WERI-Rb-1 (cell line): ENCODE measurements at places on chromosomes 3 and 15.

DNA sequence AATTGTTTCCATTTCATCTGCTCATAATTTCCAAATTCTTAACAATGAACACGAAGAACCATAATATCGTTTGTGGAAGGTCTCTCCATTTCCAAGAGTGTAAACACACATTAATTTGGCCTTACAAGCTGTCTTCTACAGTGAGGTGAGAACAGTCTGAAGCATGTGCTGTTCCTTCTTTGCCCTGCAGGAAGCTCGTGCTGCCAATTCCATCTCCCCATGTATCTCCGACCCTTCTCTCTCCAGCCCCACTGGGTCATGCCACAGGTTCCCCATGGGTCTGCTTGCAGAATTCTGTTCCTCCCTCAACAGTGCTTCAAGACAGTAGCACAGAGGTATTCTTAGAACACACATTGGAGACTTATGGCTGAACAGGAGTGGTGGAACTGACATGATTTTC is 70.5 kb downstream of the CHSY1 start:
- no peak for DNase-seq

DNA sequence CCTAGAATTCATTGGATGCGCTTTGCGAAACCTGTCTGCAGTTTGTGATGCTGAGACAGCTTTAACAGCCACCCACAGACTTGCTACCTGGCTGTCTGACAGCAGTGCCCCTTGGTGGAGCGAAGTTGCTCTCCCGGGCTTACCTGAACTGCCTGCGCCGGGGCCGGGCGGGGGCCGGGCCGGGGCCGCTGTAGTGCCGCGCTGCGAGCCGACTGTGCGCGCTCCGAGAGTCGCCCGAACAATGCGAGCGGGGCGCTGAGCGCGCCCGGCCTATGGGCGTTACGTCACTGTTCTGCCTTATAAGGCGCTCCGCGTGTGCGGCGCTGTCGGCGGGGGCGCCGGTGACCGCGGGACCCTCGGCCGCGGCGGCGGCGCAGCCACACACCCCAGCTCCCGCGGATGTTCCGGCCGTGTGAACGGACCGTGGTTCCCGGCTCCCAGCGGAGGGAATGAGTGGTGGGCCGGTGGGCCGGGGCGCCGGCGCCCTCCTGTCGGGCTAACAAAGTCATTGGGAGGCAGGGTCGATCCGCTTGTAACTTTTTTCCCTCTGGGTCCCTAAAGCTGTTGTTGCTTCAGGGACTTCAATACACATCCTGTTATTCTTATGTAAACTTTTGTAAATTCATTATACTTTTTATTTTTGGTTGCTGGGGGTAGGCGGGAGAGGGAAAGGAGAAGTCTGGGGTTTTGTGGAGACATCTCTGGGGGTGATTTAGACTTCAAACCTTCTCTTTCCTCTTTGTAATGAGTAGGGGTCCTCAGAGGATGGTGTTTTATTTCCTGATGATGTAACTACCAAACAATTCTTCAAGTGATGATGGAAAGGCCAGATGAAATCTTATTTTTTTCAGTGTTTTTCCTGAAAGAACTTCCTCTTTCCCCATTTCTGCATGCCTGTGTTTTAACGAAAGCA is 58.5 kb downstream of the CMSS1 start:
- peak; percentile 82 for DNase-seq

GRCh38 chr15:72925661-72926060 is 126.6 kb upstream of the NEO1 start:
- DNase-seq: no peak

GRCh38 chr15:75431682-75432081 is 19.8 kb downstream of the SIN3A start:
- DNase-seq: no peak

DNA sequence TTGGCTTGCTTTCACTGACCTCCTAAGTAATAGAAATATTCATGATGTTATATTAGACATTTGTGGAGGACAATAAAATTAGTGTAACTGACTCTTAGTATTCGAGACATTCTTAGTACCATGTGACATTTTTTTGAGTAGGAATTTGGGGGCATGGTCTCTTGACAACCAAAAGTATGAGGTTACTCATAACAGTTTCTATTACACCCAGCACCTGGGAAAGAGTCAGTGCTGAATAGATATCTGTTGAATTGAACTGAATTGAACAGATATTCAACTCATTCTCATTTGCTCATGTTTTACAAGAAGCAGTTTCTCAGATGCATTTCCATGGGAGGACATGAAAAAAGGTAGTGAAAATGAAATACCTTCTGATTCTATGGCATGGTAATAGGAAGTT is 84.4 kb downstream of the CMSS1 start:
- no peak for DNase-seq

DNA sequence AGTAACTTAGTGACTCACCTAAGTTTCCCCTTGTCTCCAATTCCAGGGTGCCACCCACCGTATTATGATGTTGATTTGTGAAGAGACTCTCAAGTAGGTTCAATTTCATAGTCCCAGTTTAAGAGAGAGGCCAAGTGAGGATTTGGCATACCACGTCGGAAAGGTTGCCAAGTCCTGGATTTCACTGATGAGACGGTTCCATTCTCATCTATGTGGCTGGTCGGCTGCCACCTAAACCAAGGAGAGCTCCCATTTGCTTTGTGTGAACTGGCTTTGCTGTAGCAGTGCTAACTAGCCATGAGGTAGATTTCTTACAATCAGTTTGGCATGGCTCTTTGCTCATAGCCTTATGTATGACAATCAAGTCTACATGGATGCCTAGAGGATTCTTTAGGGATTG is 653.6 kb downstream of the NLGN1 start:
- DNase-seq: no peak

GRCh38 chr3:155651489-155652218 is 93.2 kb downstream of the PLCH1 start:
- DNase-seq: no peak

DNA sequence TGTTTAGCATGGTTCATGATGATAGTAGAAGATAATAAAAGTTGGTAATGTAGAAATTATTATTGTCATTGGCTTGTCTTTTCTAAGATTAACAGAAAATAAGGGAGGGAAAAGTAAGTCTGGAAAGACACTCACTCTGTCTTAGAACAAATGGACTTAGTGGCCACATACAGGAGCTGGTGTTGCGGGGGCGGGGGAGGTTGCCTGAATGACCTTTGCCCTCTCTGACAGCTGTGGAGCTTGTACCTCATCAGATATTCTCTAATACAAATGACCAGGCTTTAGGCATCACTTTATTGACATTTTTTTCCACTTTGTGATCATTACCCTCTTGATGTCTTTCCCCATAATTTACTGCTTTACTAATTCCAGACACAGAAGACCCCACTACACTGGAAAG is 5.9 kb downstream of the TAGLN3 start:
- DNase-seq: no peak

DNA sequence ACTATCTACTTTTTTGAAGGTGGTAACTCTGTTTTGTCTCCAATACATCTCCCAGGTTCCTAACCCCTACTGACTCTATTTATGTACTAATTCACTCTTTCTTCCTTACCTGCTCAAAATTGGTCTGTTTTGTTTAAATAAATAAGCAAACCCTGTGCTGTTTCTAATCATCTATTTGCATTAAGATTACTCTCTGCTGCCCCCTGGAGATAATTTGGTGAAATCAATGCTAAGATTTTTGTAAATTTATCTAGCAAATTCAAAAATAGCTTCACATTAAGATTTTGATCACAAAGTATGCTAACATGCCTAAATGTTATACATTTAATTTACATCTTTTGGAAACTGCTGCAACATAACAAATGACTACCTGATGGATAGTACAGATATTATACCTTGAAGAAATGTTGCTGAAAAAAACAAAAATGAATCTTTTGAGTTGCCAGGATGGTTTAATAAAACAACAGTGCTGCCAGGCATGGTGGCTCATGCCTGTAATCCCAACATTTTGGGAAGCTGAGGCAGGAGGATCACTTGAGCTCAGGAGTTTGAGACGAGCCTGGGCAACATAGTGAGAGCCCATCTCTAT is 4.4 kb upstream of the CD200R1 start:
- DNase-seq: no peak

DNA sequence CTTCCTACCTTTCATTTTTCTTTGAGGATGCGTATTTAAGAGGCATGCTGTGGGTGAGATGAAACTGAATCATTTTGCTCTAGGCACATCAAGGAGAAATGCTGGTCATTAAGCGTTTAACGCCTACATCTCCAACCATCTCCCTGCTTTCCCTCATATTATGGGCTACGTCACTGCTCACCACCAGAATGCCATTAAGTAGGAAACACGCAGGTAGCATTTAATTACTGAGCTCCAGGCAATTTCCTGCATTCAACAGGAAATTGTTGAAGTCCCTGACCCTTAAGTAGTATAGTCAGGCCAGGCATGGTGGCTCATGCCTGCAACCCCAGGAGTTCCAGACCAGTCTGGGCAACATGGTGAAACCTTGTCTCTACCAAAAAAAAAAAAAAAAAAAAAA is 66.1 kb downstream of the CHSY1 start:
- DNase-seq: no peak

DNA sequence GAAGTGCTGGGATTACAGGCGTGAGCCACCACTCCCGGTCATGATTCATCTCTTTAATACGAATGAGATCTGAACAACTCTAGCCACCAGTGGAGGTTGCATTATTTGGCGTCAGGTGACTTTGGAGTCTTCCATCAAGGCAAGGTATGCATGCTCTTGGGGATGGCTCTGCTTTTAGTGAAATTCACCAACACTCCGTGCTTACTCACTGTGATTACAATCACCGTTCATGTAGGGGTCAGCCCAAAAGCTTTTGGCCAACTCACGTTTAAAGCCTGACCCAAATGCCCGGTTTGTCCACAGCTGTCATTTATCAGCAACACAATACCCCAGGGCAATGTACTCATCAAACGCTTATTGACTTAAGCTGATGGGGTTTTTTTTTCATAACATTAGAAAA is 155.4 kb downstream of the PDZRN3 start:
- DNase-seq: no peak

- DNase-seq: no peak
Observed at GRCh38 chr3:178302966-178303930, 233.0 kb upstream of the KCNMB2 start.

DNA sequence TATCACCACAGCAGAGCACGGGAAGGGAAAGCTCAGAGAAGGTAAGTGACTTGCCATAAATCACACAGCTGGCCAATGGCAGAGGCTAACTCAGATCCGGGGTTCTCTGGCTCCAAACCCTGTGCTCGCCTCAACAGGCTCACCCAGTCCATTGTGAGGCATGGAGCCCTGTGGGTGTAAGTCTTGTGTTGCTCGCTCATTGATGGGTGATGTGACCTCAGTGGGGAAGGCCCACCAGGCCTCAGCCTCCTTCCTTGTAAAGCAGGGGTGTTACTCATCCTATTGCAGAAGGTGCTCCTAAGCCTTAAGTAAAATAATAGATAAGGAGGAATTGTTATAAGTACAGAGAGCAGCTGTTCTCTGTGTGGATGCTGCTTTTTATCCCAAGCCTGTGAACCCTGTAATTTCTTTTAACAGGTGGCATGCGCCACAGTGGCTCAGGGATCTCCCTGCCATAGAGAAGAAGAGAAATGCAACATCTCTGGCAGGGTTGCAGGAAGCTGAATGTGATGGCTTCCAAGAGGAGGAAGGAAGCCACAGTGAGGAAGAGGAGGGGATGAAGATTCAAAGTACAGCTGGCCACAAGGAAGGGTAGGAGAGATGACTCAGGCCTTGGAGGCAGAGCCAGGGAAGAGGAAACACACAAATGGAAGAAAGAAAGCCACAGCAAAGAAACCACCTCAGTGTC is 30.9 kb upstream of the SPSB4 start:
- DNase-seq: no peak

- no peak for DNase-seq
Observed at GRCh38 chr3:25713341-25713985, 48.8 kb upstream of the TOP2B start.

GRCh38 chr3:84825817-84826216 is 133.0 kb upstream of the CADM2 start:
- DNase-seq: no peak

DNA sequence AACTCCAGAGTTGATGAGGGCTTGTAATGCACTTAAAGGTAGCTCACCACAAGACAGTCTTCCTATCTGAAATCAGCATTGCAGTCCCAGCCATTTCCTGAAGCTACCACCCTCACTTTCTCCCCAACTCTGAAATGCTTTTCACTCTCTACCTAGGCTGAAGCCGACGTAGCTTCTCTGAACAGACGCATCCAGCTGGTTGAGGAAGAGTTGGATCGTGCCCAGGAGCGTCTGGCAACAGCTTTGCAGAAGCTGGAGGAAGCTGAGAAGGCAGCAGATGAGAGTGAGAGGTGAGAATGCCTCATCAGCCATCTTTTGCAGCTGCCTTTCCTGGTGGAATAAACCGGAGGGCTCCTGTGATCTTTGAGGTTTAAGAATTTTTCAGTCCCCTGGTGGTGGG is 14.3 kb downstream of the TPM1 start:
- DNase-seq: no peak

GRCh38 chr3:194101592-194102432 is 34.1 kb upstream of the HES1 start:
- DNase-seq: no peak

GRCh38 chr3:42745291-42745745 is 27.7 kb downstream of the CCDC13 start:
- DNase-seq: no peak

- no peak for DNase-seq
Observed at GRCh38 chr3:157393113-157393512, 43.5 kb upstream of the PTX3 start.

DNA sequence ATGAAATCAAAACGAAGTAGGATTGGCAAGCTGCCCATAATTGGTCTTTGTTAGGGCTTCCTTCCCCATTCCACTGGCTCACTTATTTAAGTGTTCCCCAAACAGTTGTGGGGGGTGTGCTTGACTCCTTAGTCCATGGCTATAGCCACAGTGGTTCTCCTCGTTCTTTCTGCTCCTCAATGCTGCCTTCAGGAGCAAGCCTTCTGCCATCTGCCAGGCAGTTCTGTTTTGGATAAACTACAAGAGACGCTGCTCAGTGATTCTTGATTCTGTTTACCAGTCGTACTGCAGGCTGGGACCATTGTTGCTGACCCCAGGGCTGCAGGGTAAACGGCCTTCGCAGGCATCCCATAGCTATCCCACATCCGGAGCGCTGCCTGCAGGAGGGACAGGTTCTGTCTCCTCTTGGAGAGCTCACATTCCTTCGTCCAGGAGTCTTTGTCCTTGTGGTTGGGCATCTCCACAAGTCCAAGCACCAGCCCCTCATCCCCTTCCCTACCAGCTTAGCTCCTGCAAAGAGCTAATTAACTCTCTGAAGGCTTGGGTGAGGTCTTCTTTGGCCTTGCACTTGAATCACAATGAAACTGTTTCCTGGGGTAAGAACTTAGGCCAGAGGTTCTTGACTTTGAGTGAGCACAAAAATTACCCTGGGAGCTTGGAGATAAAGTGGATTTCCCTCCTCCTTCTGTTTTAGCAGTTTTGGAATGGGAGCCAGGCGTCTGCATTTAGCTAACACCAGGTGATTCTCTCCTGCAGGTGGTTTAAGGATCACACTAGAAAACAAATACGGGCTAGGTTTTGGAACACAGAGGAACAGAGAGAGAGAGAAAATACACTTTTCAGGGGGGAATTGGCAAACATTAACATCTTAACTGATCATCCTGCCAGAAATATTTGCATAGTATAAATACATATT is 114.9 kb downstream of the SV2B start:
- no peak for DNase-seq

GRCh38 chr3:27507111-27507510 is 22.9 kb upstream of the SLC4A7 start:
- DNase-seq: no peak

GRCh38 chr3:180018543-180018942 is 18.2 kb downstream of the PEX5L start:
- peak; percentile 21 for DNase-seq

GRCh38 chr3:117261983-117262421 is 552.4 kb downstream of the TUSC7 start:
- no peak for DNase-seq
